Cardiac fibroblast (primary cell): ENCODE measurements at places on chromosomes 6 and 20.

DNA sequence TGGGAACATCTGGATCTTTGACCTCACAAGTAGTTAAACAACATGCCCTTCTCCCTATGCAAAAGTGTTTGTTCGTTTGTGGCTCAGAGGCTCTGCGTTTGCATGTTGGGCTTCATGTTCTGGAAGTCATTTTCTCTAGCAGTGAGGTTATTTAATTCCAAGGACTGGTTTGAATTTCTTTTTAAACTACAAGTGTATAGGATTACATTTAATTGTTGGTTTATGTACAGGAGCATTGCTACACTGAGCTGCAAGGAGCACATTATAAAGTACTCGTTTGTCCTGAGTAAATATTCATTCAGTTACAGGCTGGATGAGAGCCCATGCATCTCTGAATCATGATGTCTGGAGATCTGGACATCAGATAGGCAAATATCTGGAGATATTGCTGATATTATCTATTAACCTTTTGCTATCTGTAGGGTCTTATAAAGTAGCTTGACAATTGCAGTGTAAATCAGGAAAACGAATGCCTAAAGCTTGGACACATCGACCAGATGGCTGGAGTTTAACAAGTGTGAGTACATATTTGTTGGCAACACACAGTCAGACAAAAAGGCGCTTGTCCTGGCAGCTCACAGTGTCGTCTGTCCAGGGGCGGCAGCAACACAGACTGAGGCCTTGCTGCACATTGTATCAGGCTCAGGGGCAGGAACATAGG is 84.6 kb downstream of the PDE7B start:
- peak; percentile 81 for DNase-seq

- DNase-seq: no peak
These were observed 211.6 kb downstream of the SLC24A3 start for GRCh38 chr20:19423900-19424620.

- DNase-seq: no peak
These were observed 60.6 kb upstream of the CHD6 start for GRCh38 chr20:41678799-41679198.

GRCh38 chr6:18997375-18997826 is 610.3 kb downstream of the RNF144B start:
- peak; percentile 54 for DNase-seq

DNA sequence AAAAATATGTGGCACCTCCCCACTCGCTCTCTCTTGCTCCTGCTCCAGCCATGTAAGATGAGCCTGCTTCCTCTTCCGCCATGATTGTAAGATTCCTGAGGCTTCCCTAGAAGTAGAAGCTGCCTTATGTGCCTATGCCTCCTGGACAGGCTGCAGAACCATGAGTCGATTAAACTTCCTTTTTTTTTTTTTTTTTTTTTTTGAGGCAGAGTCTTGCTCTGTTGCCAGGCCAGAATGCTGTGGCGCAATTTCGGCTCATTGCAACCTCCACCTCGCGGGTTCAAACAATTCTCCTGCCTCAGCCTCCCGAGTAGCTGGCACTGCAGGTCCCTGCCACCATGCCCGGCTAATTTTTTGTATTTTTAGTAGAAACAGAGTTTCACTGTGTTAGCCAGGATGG is 112.5 kb downstream of the FAM217A start:
- DNase-seq: no peak

GRCh38 chr20:32386091-32386490 is 28.0 kb downstream of the ASXL1 start:
- no peak for DNase-seq
